ENCODE measurements at places on chromosomes 5 and 9.

DNA sequence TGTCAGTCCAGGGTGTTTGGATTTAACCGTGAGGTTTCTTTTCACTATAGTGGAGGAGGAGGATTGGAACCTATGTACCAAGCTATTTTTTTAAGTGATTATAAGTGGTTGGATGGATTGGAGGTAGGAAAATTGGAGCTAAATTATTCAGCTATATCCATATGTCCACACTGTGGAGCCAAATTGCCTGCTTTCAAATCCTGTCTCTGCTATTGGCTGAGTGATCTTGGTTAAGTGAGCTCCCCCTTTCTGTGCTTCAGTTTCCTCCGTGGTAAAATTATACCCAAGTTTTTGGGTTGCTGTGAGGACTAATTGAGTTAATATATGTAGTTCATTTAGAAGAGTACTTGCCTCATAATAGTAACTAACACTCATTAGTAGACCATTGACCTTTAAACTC lies 2.5 kb downstream of the CENPP start:
- no peak for ATAC-seq

DNA sequence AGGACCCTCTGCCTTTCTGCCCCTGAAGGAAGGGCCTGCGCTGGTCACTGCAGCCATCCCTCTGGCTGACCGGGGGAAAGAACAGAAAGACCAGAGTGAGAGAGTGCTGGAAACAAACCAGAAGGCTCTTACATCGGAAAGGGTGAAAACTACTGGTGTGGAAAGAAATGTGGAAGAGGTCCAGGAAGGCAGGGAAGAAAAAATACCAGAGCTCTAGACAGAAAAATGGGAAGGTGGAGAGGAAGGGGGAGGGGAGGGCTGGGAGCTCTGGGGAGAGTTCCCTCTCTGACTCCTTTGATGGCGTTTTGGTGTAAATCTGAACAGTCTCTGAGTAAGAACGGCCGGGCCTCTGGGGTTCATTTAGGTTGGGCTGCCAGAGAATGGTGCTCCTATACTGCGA lies 47.7 kb downstream of the COL23A1 start:
- ATAC-seq, result no peak

DNA sequence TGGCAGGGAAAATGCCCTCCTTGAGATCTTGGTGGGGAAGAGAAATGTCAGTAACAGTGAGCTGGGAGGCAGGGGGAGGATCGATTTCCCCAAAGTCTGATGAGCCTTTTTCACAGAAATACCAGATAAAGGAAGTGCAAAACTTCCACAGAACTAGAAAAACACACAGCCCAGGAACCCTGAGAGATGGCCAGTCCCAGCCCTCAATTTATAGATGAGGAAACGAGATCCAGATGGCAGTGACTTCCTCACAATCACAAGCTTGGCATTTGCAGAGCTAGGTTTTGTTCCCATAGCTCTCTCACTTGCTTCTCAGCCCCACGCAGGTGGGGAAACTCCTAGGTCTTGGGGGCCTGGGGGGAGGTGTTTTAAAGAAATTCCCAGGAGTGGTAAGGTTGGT lies 3.8 kb upstream of the GGTA1 start:
- ATAC-seq, result no peak

- ATAC-seq, result peak; percentile 11
Observed at GRCh38 chr9:127546125-127546832, 65.8 kb upstream of the STXBP1 start.

DNA sequence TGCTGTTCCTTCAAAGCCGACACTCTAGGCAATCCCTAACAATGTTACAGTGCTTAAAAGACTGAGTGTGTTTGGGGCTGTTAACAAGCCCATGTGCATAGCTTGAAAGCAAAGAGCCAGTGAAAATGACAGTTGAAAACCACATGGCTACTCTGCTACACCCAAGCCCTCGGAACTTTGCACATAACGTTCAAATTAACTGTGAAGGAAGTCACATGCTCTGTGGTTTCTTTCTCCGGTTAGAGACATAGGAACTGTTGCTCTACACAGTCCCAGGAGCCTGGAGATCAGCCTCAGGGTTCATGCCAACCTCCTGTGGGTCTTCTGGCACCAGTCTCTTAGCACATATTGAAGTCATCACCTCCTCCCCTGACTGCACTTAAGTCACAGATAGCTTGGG lies 51.1 kb downstream of the C9orf152 start:
- peak; percentile 46 for ATAC-seq

DNA sequence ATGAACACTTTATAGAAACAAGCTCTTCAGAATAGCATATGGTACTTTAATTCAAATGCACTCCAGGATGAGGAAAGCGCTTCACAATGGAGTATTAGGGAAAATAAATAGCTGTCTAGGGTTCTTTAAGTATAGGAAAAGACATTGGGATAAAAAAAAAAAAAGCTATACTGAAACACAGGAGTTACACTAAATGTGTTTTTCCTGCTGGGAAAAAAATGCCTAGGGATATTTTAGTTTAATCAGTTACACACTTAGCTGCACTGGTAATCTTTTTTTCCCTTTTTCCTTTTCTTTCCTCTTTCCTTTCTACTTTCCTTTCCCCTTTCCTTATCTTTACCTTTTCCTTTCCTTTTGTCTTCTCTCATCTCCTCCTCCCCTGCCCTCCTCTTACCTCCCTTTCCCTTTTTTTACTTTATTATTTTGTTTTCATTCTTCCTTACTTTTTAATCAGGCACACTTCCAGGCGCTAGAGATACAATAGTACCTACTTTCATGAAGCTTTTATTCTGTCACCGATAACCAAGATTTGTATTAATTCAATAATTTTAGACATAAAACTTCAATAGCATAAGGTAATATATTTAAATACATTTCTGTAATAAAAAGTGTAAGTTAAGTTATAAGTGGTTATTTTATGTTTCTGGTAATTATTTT lies 758.7 kb downstream of the CDH18 start:
- ATAC-seq, result no peak

DNA sequence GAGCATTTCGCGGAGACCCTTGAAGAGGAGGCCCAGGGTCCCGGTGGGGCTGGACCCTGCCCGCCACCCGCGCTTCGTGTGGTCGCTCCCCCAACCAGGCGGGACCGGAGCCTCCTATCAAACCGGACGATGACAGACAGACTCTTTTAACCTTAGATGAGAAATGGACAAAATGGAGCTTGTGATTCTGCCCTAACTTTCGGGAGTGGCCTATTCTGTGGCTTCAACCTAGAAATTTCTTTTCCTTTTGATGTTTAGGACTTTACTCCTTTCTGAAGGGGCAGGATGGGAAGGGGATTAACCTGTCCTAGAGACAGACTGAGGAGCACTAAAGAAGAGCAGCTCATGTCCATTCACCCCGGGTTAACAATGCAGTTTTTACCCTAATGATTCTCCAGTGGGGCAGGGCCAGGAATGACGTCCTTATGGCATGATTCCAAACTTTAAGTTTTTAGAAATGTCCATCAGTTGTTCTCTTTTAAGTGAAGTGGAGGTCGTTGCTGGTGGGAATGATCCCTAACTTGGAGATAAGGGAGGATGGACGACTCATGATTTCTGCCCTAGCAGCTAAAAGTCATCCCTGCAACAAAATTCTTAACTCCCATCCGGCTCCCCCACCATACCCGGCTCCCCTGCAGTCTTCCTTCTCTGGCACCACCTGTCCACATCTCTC lies 1.0 kb downstream of the NIPSNAP3A start:
- ATAC-seq, result peak; percentile 4

DNA sequence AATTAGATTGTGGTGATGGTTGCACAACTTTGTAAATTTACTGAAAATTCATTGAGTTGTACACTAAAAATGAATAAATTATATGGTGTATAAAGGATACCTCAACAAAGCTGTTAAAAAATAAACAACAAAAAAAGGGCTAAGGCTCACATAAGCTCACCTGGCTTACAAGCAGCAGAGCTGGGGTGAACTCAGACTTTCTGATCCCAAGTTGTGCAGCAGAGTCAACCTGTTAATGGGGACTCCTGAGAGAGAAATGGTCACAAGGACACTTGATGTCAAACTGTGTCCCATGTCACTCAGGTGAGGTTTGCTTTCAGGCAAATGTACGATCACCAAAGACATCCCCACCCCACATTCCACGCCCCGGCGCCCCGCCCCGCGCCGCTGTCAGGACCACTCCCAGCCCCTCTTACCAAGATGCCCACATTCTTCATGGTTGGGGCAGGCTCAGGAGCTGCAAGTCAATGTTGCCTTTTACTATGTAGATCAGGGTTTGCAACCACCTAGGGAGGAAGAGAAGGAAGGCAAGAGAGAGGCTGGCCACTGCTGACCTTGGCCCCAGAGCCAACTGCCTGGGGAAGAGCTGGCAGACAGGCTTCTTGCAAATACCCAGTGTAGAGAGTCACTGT lies 22.4 kb upstream of the SLC36A1 start:
- no peak for ATAC-seq

- ATAC-seq, result peak; percentile 23
Observed at GRCh38 chr5:67816456-67816855, 399.1 kb upstream of the PIK3R1 start.

GRCh38 chr9:129777769-129778130 lies 24.9 kb upstream of the PTGES start:
- no peak for ATAC-seq

DNA sequence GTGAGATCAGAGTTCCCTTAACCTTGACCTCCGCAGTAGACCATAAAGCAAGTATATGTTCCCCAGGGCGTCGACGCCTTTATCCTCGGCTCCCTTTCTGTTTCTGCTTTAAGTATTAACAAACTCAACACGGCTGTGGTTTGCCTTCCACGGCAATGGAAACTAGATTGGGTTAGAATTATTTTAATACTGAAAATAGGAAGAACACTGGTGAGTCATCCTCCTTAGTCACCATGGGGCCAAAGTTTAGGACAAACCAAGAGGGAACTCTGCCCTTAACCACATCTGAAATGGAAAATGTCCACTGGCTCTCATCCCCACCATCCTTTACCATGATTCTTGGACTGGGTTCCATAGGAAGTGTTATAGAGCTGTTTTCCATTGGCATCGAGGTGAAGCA lies 386.1 kb downstream of the ACTL7B start:
- no peak for ATAC-seq

DNA sequence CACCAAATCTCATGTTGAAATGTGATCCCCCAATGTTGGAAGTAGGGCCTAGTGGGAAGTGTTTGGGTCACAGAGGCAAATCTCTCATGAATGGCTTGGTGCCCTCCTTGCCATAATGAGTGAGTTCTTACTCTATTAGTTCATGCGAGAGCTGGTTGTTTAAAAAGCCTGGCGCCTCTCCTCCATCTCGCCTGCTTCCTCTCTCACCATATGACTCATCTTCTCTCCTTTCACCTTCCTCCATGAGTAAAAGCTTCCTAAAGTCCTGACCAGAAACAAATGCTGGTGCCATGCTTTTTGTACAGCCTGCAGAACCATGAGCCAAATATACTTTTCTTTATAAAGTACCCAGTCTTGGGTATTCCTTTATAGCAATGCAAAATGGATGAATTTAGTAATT lies 20.9 kb upstream of the ARHGAP26 start:
- ATAC-seq, result peak; percentile 67

GRCh38 chr5:23717486-23717885 lies 210.1 kb downstream of the PRDM9 start:
- ATAC-seq, result no peak

GRCh38 chr9:137672907-137673791 lies 54.3 kb downstream of the EHMT1 start:
- peak; percentile 65 for ATAC-seq

DNA sequence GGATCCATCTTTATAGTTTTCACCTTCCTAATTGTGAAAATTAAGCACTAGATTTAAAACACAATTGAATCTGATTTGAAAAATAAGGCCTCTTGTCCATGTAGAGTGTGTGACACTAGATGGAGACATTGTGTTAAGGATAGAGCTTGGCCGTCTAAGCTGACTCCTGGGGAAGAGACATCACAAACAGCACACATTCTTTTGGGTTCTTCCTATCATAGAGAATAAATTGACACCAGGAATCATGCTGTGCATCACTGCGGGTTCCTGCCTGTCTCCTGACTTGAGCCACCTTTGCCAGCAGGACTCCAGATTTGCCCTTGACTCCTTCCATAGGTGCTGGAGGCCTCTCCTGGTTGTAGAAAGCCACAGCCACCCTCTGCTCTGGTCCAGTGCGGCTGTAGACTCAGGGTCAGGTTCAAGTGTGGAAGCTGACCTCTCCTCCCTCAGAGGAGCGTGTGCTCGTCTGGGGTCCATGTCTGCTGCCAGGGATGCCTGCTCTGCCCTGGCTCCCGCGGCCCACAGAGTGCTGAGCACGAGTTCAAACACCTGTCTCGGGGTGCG lies 11.2 kb downstream of the ROPN1L start:
- ATAC-seq, result peak; percentile 82

DNA sequence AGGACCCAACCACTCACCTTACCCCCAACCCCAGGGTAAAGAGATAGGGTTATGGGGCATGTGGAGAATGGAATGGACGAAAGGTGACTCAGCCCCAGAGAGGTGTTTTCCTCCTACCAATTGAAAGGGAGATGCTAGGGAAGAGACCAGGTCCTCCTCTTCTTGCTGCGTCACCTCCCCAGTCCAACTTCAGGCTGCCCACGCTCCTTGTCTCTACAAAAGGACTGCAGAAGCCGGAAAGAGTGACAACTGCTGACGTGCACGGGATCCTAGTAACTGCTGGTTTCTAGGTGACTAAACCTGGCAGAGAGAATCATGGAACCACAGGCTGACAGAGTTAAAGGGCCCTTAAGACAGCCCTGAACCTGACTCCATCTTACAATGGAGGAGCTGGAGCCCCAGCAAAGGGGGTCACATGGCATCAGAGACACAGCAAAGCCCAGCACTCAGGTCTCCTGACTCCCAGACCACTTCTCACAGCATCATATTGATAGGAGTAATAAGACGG lies 2.2 kb downstream of the GPX3 start:
- ATAC-seq, result peak; percentile 55

GRCh38 chr5:1129711-1130055 lies 17.8 kb upstream of the SLC12A7 start:
- peak; percentile 70 for ATAC-seq

DNA sequence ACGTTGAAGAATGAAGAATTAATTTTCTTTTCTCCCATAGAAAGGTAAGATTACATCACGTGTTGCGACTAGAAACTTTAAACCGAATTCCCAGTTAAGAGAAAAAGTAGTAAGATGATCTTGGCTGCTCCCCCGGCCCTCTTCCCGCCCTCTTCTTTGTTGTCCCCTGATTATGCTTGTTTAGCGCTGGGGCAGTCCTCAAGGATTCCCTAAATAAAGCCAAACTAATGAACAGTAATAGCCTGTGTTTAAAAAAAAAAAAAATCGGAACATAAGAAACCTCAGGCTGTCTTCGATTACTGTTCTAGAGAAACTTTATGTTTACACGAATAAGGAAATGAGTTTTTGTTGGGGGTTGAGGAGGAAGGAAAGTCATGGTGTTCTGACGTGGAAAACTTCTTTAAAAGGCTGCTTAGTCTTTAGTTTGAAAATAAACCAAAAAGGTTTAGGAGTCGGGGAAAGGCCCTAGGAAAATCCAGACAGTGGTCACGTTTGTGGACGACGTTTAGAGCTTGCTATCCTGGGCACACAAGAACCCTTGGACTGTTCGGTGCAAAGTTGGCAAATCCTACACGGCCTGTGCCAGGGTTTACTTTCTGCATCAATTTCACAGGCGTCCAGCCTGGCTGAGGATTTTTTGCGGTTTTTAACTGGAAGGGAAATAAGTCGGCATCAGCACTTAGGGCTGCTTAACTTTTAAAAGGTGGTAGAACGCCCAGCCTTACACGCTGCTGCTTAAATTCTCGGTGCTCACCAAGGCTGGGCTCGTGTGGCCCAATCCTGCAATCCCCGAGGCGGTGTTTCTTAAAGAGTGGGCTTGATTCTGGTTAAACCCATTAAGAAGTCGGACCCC lies 1.1 kb upstream of the MAT2B start:
- ATAC-seq, result peak; percentile 2
